ENCODE measurements at places on chromosomes 7 and 10.

- peak; percentile 47 for DNase-seq
Measured at GRCh38 chr10:31927565-31927883, 1.1 kb downstream of the ARHGAP12 start.

- DNase-seq = no peak
Measured at GRCh38 chr7:73820013-73820412, 10.8 kb upstream of the CLDN4 start.

- no peak for DNase-seq
Measured at GRCh38 chr10:68471063-68471585, 649 bp downstream of the DNA2 start.

- no peak for DNase-seq
Measured at GRCh38 chr7:105878746-105879605, 2.6 kb upstream of the ATXN7L1 start.

DNA sequence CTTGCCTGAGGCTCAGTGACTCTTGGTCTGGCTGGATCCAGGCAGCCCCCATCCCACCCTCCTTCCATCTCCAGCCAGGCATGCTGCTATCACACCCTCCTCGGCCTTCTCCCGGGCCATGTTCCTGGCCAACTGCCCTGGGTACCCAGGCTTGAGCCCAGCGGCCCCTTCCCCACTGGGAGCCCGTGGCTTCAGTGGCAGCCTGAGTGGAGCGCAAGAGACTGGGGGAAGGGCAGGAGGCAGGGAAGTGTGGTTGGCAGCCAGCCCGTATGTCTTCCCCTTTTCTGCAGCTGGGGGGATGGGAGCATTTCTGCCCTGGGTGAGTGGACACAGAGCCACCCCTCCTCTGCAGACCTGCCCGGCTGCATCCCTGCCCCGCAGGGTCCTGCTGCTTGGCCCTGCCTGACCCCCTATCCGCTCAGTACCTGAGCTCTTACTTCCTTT is 148.5 kb downstream of the ARHGAP22 start:
- no peak for DNase-seq

DNA sequence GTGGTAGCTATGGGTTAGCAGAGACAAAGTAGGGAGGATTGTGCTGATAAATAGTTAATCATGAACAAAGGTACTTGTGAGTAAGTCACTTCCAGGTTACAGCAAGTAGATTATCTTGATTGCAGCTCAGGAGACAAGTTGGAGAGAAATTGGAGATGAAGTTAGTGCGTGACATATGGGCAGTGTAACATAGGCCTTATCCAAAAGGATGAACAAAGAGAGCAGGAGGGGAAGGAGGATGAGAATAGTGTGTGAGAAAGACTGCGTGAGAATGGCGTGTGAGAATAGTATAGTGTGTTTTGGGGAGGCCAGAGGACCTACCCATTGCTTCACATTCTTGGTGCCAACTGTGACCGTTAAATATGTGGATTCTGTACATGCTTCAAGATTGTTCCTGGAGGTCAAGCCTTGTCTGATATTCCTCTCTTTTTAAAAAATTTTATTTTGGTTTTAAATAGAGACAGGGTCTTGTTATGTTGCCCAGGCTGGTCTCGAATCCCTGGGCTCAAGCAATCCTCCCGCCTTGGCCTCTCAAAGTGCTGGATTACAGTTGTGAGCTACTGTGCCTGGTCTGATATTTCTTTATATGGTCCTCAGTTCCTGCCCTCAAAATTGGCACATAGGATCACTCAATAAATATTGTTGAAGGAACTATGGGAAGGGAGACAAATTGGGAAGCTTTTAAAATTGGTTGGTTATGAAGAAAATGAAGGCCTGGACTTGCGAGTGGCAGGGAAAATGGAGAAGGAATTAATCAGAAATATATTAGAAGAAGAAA is 3.2 kb downstream of the VCL start:
- no peak for DNase-seq

DNA sequence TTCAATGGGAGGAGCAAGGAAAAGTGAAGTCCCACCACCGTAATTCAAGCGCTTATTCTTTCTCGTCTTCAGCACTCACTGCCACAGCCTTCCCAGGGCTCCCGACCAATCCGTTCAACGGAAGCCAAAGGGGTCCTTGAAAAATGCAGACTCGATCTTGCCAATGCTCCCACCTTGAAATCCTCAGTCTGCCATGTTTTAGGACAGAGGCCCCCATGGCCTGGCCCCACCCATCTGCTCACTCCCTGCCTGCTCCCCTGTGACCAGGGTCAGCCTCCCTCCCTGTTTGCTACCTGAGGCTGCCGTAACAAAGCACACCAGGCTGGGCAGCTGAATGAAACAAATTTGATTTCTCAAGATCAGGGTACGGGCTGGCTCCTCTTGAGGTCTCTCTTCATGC is 3.0 kb upstream of the DNAAF5 start:
- DNase-seq = no peak

DNA sequence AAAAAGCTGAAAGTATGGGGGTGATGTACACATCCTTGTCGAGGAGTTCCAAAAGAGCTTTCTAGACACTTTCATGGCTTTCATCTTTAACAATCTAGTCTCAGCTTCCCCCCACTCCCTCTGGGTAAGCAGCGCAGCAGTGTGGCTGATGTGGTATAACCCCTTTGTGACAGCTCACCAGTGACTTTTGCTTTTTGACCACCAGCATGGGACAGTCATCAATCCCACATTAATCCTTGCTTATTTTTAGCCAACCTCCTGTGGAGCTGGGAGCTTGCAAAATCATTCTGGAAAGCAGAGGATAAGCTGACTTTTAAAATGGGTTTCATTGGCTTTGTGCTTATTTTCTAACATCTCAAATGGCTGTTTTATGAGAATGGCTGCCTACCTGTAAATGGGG is 272.7 kb downstream of the HDAC9 start:
- no peak for DNase-seq

DNA sequence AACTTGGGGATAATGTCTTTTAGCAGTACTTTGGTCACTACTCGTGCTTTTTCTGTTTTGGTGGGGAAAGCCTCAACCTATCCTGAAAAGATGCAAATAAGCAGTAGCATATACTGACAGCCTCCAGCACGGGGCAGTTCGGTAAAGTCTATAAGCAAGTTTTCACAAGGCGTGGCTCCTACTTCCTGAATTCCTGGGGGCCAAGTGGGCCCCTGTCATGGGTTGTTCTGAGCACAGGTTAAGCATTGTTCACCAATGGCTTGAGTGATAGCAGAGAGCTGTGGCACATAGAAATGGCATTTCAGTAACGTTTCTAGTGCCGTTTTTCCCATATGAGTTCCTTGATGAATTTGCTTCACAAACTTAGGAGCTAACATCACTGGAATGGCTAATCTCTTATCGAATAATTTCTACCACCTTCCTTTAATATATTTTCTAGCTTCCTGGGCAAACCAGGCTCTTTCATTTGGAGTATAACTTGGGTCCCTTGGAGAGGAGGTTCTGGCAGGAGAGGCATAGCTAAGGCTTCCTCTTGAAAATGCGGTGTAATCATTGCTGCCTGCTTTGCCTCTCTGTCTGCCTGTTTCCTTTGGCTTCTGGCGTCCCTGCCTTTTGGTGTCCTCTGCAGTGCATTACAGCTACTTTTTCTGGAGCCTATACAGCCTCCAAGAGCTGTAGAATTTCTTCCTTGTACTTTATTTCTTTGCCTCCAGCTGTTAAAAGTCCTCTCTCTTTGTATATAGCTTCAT is 11.7 kb upstream of the ZNF239 start:
- DNase-seq = no peak

GRCh38 chr7:140697447-140698143 is 1.1 kb downstream of the NDUFB2 start:
- DNase-seq = no peak

- no peak for DNase-seq
Measured at GRCh38 chr7:125526092-125526491, 596.5 kb upstream of the POT1 start.
